ENCODE measurements at places on chromosomes 1 and 21. TPM values are rescaled to one million over a fixed set of nuclear protein-coding genes. Genes with fewer than 3 reads are reported as not detected.

The INKA2 gene
- total RNA-seq: 12.5 TPM

The EPHA10 gene
- total RNA-seq: not detected

DNA sequence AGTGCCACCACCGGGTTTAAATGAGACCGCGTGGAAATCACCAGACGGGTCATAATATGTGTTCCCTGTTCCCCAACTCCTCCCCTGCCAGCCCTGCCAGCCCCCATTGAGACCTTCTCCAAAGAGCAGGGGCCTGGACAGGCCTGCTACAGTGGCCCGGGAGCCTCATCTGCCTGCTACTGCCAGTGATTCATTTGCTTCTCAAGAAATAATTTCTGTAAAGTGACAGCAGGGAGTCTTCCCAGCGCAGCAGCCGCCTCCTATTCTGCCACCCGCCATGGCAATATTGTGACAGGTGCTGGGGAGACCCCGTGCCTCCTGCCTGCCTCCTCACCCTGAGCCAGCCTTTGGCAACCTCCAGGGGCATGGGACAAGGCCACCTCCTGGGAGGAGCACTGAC is 8.9 kb downstream of the IFFO2 start:
- DNase-seq: no peak

The ZBTB8B gene
- not detected for total RNA-seq

- no peak for DNase-seq
Observed at GRCh38 chr1:66671455-66671854, 80.8 kb upstream of the DYNLT5 start.

The HAO2 gene
- total RNA-seq: not detected

The SYCP1 gene
- total RNA-seq: not detected

DNA sequence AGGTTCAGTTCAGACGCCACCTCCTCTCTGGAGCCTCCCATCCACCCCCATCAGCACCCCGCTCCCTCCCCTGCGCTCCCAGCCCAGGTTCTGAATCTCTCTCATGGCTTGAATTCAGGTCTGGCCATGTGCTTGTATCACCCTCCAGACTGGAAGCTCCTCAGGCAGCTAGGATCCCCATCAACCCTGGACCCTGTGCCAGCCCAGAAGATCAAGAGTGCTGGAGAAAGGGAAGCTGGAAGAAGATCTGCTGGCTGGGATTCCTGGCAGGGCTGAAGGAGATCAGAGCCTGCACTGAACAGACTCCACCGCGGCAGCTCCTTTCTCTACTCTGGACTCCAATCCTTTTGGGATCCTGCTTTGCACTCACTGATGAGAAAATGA is 11.7 kb upstream of the TINAGL1 start:
- DNase-seq: no peak

GRCh38 chr1:31685795-31686194 is 18.0 kb downstream of the COL16A1 start:
- DNase-seq: no peak

DNA sequence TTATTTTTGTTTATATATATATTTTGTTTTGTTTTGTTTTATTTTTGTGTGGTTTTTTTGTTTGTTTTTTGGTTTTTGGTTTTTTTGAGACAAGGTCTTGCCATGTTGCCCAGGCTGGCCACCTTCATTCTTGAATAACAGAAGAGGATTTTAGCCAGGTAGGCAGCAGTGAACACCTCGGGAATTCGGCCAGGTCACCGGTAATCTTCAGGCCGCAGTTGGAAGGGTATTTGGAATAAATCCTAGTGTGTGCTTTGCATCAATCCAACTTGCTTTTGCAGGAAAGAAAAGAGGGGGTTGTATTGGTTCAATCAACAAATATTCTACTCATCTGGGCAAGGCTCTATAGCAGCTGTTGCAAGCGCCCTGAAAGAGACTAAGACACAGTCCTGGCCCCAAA is 53.9 kb downstream of the MT1HL1 start:
- DNase-seq: no peak
